ENCODE measurements at places on chromosomes 7 and 10. TPM values are rescaled to one million over a fixed set of nuclear protein-coding genes. Genes with fewer than 3 reads are reported as not detected.

The CREB5 gene
- 2.3 TPM for total RNA-seq

The LOXL4 gene
- 57.2 TPM for total RNA-seq

The SND1 gene
- 260 TPM for total RNA-seq

The CDC14C gene
- total RNA-seq, result not detected

The AZGP1 gene
- total RNA-seq, result not detected

The ENTPD1 gene
- total RNA-seq, result not detected
